ENCODE measurements at places on chromosomes 6 and 20. TPM values are rescaled to one million over a fixed set of nuclear protein-coding genes. Genes with fewer than 3 reads are reported as not detected.

GRCh38 chr6:166563200-166563599 lies 23.3 kb downstream of the RAMACL start:
- DNase-seq = no peak

GRCh38 chr20:31572701-31573554 lies 32.2 kb upstream of the ID1 start:
- peak; percentile 94 for DNase-seq

DNA sequence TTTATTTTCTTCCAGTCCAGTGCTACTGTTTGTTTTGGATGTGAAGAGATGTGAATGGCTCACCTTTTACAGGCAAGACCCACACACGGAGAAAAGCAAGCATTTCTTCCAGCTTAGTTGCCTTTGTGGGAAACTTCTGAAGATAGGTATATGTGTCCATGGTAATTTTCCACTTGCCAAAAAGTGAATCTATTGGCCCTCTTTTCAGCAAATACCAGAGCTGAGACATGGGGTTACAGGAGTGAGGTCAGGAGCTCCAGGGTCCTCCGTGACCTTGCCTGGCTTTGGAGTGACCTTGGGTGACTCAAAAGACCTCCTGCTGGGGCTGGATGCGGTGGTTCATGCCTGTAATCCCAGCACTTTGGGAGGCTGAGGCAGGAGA lies 166.7 kb downstream of the SCML4 start:
- no peak for DNase-seq

- peak; percentile 31 for DNase-seq
Measured at GRCh38 chr20:62344782-62345181, 22.3 kb downstream of the LAMA5 start.

DNA sequence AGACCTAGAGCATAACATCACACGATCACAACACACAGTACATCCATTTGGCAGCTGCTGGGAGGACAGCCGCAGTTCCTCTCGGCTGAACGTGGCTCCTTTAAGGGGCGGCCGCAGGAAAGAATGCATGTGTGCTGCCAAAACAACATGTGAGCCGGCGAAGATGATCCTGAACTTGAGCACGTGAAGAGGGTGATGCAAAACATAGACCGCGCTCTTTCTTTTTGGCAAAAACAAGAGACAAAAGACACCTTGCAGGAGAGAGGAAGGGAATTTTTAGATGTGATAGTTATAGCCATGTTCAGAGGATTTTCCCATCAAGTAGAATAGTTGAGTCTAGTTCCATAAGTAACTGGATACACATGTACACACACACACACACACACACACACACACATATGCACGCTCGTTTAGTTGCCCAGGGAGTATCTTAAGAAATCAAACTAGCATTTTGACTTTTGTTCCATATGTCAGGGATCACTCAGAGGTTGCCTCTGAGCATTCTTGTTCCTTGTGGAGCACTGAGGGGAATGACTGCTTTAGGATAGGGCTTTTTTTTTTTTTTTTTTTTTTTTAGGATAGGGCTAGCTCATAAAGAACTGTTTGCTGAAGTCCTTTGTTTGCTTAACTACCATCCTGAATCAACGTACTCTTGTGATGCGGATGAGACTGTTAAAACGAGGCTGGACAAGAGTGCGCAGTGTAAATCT lies 21.7 kb upstream of the RANBP9 start:
- DNase-seq = peak; percentile 66

DNA sequence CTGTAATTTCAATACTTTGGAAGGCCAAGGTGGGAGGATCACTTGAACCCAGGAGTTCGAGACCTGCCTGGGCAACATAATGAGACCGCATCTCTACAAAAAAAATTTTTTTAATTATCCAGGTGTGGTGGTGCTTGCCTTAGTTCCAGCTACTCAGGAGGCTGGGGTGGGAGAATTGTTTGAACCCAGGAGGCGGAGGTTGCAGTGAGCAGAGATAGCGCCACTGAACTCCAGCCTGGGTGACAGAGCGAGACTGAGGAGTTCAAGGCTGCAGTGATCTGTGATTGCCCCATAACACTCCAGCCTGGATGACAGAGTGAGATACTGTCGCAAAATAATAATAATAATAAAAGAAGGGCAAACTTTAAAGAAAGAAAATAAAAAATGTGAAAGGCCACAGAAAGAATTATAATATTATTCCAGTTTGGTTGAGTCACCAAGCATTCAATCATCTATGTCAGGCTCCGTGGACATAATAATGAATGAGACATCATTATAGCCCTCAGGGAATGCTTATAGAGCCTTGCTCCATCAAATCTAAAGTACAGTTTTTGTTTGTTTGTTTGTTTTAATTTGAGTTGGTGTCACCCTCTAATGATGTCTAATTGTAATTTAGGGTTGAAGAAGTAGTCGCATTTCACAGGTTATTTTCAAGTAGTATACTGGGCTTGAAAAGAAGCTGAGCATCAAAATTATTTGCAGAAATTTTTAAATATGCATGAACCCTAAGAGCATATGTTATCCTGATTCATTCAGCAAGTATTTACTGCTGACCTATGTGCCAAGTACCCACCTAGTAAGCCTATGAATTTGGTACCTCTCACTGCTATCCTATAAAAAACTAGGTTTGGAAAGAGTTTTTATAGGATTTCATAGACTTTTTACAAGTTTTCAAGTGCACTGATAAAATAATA lies 15.1 kb downstream of the GLYATL3 start:
- DNase-seq = no peak

DNA sequence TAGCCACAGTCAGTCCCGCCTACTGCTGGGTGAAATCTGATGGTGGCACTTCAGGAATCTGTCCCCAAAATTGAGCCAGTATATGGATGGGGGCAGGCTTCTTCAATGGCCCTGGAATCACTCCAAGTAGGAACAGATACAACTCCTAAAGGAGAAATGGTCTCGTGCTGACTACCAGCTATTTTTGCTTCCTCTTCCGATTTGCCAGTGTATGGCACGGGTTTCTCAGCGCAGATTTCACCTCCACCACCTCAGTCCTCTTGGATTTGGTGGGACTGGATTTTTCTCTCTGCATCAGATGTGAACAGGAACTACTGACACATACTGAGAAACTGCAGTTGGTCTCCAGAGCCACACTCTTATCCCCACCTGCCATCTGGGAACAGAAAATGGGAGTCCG lies 27.2 kb downstream of the PNPLA1 start:
- no peak for DNase-seq

DNA sequence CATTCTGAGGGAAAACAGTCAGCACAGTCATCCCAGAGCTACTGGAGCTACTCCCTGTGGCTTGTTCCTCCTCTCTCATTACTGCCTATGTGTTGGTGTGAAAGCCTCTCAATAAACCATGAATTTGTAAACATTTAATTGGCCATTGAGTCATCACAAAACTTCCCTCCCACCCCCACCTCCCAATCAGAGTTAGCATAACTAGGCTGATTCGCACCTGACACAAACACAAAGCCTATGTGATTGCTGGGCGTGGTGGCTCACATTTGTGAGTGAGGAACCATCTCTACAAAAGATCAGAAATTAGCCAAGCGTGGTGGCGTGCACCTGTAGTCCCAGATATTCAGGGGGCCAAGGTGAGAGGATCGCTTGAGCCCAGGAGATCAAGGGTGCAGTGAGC lies 17.1 kb upstream of the SNTA1 start:
- no peak for DNase-seq

GRCh38 chr6:165729307-165729936 lies 66.4 kb upstream of the PDE10A start:
- DNase-seq = peak; percentile 52

DNA sequence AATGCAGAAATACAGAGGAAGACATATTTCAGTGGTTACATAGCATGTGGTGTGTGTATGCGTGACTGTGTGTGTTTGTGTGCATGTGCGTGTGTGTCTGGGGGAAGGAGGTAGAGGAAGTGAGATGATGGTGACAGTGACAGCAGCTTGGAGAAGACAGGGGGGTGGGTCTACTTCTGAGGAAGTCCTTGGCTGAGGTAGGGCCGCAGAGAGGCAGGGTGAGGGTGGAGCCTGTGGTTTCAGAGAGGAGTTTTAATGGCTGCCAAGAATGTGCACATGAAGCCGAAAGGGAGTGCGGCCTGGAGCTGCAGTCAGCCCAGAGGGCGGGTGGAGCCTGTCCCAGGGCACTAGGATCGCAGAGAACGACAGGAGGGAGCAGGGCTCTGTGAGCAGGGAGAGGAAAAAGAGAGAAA lies 22.7 kb upstream of the RNF24 start:
- DNase-seq = peak; percentile 82

Gene FRMD1
- 1.0 TPM for total RNA-seq

Gene SMOC2
- 10.9 TPM for total RNA-seq

Gene OR12D1
- not detected for total RNA-seq

Gene PTCHD4
- total RNA-seq = 0.81 TPM

Gene WFDC5
- not detected for total RNA-seq

Gene HLA-DMB
- 10.4 TPM for total RNA-seq

Data from Right ventricle myocardium superior (tissue), 1 donor.